Activated CD8-positive, alpha-beta memory T cell treated with anti-CD3 and anti-CD28 coated beads for 1 hour (primary cell): ENCODE measurements at places on chromosomes 4 and X.

DNA sequence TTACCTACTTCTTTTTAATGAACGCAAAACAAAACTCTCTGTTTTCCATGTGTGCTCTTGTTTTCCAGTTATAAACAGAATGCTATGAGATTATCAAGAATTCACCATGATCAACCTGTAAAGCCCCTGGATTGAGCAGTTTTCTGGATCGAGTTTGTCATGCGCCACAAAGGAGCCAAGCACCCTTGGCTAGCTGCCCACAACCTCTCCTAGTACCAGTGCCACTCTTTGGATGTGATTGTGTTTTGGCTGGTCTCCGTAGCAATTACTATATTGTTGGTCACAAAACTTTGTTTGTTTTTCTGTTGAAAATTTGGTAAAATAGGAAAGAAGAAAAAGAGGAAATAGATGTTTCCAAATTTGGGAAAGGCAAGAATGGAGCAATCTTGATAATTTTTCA is 51.1 kb downstream of the UGT2B7 start:
- no peak for DNase-seq

DNA sequence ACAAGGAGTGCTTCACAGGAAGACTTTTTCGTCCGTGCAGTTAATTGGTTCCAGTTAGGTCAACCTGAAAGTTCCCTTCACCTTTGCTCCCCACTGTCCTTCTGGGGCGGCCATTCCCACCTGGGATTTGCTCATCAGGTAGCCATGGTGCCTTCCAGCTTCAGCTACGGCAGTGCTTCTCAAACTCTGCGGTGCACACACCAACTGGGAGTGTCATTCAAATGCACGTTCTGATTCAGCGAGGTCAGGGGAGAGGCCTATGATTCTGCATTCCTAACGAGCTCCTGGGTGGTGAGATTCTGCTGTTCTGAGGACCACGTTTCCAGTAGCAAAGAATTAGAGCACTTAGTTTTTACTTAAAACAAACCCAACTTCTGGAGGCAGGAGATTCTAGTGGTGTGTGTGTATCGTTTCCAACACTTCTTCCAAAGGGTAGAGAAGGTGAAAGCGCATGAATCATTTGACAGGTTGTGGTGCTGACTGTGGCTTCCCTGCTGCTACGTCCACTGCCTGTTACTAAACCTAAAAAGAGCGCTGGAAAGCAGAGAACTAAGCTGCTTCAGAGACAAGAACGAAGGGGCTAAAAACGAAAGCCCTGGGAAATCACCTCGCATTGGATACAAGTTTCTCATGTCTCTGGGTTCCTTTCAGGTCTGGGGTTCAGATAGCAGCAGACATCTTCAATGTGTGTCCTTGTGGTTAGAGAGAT is 4.7 kb upstream of the HELT start:
- DNase-seq = no peak

DNA sequence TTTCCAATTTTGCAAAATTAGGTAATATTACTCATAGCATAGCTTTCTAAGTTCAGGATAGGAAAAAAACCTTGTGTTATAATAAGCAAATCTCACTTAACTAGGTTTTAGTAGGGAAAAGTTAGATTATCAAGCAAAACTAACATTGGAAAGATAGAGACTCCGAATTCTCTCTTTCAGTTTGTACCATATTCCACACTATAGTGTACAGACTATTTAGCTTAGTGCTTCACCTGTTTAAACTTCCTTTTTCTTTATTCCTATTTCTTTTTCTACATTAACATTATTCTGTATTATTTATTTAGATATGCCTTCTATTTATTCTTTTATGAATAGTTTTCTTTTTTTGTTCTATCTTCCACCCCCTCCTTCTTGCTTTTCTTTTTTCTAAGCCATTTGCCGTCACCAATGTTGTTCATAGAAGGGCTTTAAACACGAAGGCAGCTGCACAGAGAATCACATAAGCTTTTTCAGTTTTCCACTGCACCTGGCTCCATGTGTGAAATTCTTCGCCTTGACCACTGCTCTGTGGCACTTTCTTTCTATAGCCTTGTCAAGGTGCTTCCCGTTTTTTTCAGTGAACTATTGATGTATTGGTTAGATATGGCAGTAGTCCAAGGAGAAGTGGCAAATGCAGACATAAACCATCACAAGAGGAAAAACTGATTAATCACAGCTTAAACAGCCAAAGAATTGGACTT is 8.5 kb downstream of the PCDH10 start:
- DNase-seq = no peak

DNA sequence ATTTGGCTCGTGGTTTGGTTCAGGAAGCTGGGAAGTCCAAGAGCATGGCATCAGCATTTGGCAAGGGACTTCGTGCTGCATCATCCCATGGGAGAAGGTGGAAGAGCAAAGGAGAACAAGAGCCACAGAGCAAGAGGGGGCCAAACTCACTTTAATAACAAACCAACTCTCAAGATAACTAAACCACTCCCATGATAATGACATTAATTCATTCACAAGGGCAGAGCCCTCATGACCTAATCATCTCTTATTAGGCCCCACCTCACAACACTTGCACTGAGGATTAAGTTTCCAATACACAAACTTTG is 113.4 kb upstream of the ATXN3L start:
- no peak for DNase-seq

DNA sequence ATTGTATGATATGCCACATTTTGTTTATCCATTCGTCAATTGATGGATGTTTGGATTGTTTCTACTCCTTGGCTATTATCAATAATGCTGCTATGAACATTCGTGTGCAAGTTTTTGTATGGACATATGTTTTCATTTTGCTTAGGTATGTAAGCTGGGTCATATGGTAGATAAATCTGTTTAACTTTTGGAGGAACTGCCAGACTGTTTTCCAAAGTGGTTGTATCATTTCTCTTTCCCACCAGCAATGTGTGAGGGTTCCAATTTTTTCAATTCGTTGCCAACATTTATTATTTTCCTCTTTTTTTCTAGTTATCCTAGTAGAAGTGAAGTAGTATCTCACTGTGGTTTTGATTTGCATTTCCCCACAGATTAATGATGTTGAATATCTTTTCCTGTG is 71.8 kb downstream of the DIAPH2 start:
- no peak for DNase-seq

- no peak for DNase-seq
Measured at GRCh38 chr4:138181287-138181686, 60.9 kb downstream of the SLC7A11 start.

GRCh38 chrX:151711154-151711553 is 4.7 kb upstream of the FATE1 start:
- no peak for DNase-seq

DNA sequence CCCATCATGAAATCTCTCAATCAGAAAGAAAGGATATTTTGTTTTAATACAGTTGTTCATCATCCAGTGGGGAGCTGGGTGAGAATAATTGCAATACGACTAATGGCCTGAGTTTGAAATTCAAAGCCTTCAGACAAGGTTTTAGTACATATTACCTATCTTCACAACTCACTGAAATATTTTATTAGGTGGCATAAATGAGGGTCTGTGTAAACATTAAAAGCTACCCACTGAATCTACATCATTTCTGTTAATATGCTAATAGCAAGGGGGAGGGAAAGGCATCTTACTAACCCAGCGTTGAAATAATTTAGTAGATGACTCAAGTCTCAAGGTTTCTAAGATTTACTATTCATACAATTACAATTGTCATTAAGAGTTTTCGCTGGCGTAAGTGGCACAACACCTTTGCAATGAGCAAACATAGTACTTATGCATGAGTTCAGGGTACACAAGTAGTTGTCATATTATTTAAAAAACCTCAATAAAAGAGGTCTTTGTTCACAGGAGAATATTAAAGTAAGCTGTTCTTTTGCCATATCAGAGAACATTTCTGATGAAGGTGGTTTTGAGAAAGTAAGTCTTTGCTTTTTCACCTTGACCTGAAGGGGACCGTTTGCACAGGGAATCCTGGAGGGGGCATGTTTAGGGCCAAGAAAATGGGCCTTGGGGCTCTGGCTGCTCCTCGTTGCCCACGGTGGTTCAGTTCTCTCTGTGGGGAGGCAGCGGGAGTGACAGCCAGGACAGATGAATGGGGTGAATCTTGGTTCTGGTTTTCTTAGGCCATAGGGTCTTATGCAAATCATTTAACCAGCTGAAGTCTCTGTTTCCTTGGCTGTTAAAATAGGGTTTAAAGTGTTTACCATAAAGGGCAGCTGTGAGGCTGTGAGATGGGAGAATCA is 4.5 kb upstream of the RHOH start:
- DNase-seq = no peak

DNA sequence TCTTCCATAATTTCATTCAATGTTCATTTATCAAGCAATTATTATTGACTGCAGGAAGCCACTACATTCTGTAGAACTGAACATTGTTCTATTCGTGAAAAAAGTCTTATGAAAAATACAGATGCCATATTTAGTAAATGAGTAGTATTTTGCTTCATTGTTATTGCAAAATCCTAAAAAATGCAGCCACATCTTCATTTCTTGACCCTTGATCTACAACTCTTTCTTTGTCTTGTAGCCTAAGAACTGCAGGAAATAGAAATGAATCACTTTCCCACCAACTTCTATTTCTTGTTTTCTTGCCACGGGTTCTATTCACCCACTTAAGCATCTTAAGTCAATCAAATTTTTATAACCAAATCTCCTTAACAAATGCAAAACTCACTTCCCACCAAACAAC is 63.3 kb downstream of the KCNIP4 start:
- DNase-seq = no peak

GRCh38 chr4:38192516-38192915 is 232.3 kb downstream of the PTTG2 start:
- DNase-seq = no peak

GRCh38 chrX:155745792-155746191 is 133.0 kb upstream of the TMLHE start:
- no peak for DNase-seq

GRCh38 chr4:159062381-159062780 is 40.5 kb upstream of the RAPGEF2 start:
- no peak for DNase-seq

DNA sequence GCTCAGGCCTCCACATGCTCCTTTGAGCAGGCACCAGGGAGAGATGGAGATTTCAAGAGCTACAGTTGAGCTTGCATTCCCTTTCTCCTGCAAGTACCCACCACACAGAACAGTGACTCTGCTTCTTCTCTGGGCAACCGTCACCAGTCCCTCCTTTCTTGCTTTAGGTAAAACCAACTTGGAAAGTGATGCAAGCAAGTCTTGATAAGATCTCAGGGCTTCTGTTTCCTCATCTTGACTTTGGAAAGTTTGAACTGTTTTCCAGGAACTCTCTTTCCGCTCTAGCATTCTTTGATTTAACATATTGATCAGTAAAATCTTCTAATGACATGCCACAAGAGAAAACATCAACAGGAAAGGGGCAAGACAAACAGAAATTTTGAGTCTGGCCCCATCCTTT is 73.7 kb downstream of the USP46 start:
- no peak for DNase-seq

- DNase-seq = no peak
Measured at GRCh38 chrX:15567886-15568616, 32.7 kb downstream of the ACE2 start.

- no peak for DNase-seq
Measured at GRCh38 chr4:7709431-7709830, 230.2 kb downstream of the AFAP1 start.

- DNase-seq = no peak
Measured at GRCh38 chr4:110122201-110122600, 76.2 kb downstream of the ELOVL6 start.

DNA sequence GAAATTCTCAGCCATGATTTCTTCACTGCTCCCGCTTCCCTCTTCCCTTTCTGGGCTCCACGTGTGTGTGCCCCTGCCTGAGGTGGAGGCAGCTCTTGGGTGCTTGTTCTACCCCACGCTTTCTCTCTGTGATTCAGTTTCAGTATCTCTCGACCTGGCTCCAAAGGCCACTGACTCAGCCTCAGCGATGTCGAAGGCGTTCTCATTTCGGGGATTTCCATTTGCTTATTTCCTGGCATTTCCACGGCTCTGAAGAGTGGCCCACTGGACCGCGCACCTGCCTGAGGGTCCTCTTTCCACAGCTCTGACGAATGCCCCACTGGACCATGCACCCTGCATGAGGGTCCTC is 52.4 kb downstream of the GAK start:
- DNase-seq = no peak

- DNase-seq = no peak
Measured at GRCh38 chrX:125340490-125340889, 20.8 kb downstream of the TEX13C start.
